ENCODE measurements at places on chromosomes 16 and 17.

DNA sequence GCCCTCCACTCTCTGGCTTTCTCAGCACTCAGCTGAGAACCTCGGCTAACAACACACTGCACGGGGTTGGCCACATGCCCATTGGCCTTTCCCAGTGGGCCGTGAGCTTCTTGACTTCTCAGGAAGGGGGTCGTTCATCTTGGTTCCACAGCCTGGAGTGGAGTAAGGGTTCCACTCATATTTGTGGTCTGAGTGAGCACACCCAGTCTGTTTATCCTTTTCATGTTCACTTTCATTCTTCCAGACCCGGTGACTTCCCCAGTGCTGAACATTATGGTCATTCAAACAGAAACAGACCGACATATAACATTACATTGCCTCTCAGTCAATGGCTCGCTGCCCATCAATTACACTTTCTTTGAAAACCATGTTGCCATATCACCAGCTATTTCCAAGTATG, 8.2 kb downstream of the MILR1 start:
- no peak for DNase-seq

GRCh38 chr16:19659554-19659953, 58.5 kb downstream of the KNOP1 start:
- no peak for DNase-seq

DNA sequence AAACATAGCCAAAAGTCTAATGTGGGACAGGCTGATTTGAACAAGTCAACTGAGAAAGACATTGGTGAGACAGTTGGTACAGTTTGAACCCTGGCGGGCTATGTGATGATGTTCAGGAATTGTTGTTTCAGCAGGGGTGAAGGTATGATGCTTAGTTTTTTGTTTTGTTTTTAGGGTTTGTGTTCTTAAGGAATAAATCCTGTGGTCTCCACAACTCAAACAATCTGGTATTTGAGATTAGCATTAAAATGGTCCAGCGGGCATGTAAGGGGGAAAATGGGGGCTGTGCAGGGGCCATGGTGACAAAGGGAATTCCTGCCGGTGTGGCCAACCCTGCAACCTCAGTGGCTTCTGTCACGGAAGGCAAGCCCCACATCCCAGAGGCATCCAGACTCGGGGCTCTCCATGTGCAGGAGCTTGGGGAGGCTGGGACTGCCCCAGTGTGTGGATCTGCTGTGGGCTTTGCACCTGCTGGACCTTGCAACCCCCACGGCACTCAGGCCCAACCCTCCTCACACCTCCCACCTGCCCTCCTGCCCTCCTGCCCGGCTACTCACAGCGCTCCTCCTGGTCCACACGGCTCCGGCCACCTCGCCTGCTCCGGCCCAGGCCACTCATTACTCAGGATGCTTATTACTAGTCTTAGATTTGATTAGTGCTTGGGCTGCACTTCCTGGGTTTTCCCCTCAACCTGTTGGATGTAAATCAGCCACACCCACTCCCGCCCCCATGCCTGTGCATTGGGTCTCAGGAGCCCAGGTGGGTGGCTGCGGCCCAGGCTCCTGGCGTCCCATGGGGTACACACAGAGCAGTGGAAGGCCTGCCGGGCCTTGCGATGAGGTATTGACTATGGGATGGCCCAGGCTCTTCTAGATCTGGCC, at the start of gene TNFRSF13B:
TNFRSF13B (minus strand) TSS at position 661 of the 881 bp plus-strand sequence; CDS start at position 618, 43 bp downstream.
- no peak for DNase-seq

GRCh38 chr17:57861790-57862693, 12.2 kb upstream of the MRPS23 start:
- no peak for DNase-seq

DNA sequence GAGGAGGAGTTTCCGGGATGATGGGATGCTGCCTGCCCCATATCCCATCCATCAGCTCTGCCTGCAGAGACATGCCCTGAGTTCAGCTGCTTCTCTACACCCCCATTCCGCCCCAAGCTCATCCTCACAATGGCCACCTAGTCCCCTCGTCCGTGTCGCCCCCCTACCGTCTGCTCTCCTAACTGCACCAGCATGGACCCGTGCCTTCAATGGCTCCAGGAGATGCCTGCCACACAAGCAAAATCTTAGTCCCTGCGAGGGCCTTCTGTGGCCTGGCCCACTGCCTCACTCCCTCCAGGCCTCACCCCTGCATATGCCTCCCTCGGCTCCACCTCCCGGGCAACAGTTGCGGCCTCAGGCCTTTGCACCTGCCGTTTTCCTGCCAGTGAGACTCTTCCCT, 1.8 kb upstream of the TELO2 start:
- DNase-seq = no peak

DNA sequence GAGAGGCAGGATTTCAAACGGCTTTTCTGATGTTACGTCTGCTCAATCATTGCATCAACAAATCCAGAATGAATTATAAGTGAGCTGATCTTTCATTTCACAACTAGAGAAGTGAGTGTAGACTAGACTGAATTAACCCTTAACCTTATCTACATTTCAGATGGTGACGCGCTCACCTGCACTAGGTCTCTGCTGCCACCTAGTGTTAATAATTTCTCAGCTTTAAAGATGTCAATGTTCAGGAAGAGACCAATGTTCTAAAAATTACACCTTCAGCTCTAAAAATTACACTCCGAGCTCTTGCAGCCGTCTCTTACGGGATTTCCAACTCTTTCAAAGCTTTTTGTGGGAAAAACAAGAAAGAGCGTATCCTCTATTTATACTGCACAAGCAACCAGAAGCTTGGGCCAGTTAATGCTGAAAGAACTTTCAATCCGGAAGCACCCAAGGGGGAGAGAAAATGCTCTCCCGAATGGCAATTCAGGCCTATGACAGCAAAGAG, 88.2 kb upstream of the FA2H start:
- no peak for DNase-seq

DNA sequence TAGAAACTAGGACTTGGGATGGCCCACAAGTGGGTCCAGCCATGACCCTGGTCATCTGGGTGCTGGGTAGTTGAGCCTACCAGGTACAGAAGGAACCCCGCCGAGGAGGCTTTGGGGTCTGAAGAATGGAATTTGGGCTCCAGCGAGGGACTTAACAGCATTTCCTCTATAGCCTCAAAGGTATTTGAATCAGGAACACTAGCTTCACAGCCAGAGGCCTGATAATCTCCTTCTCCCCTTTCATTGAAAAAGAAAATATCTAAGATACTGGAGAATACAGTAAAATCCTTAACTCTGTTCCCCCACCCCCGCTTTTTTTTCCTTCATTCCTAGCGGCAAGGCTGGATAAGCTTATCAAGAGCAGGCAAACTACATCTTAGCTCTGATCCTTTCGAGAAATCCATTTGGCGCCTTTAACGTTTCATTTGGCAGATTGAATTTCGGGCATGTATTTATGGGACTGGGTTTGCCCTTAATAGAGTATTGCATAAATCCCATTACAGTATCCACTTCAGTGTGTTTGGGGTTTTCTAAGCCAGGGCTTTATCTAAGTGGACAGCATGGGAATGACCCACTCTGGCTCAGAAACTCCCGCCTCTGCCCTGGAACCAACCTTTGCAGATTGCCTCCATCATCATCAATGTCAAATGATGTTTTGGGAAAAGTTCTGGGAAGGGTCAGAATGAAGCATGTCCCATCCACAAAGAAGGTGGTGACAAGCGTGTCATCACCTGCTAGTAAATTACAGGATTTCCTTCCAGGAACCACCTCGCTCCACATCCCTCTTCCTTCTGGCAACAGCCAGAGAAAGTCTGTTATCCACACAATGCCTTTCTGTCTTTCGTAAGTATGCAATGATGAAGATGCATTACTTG, 36.9 kb downstream of the XYLT1 start:
- DNase-seq = no peak

GRCh38 chr16:9525037-9525436, 433.6 kb downstream of the HAPSTR1 start:
- no peak for DNase-seq

GRCh38 chr16:27784351-27785306, 234.7 kb downstream of the KATNIP start:
- no peak for DNase-seq

- DNase-seq = no peak
Measured at GRCh38 chr16:89720551-89720812, 216 bp downstream of the VPS9D1 start.

DNA sequence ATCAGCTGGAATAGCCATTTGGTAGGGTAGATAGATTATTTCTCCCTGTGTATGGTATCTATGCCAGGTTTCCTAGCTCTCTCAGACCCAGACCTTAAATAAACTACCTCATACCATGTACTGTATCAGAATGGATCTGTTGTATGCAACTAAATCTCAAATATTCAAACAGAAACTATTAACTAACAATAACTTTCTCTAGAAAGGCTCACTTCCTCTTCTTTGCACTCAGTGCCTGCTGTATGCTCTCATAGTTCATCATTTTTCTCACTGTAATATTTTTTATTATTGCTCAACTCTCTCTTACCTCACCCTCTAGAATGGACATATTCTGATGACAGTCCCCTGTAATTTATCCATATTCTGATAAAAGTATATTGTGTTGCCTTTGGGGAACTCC, 182.4 kb downstream of the TOX3 start:
- no peak for DNase-seq

GRCh38 chr17:17805575-17805974, 31.2 kb downstream of the SREBF1 start:
- no peak for DNase-seq

DNA sequence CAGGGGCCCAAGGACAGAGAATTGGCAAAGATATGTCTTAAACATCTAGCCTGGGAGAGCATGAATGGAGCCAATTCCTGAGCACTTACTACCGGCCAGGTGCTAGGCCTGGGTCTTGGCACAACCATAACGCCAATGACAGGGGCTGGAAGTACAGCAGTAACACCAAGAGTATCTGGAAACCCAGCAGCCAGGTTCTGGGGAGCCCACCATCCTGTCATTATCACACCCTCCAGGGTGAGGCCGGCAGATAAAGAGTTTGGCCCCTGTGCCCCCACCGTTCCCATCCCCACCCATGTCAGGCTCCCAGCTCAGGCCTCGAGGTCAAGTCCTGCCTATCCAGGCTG, 508 bp upstream of the TMC8 start:
- no peak for DNase-seq

- no peak for DNase-seq
Measured at GRCh38 chr17:29557739-29558116, 9.1 kb downstream of the ABHD15 start.

- DNase-seq = no peak
Measured at GRCh38 chr17:21171309-21171922, 42.5 kb downstream of the TMEM11 start.

DNA sequence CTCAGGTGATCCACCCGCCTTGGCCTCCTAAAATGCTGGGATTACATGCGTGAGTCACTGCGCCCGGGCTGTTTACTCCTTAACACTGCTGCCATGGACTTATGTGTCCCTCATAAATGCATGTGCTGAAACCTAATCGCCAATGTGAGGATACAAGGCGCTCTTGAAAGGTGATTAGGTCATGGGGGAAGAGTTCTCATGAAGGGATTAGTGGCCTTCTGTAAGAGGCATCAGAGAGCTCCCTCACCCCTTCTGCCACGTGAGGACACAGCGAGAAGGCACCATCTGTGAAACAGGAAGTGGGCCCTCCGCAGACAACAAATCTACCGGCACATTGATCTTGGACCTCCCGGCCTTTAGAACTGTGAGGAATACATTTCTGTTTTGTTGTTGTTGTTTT, 19.1 kb downstream of the ITPRIPL2 start:
- no peak for DNase-seq

DNA sequence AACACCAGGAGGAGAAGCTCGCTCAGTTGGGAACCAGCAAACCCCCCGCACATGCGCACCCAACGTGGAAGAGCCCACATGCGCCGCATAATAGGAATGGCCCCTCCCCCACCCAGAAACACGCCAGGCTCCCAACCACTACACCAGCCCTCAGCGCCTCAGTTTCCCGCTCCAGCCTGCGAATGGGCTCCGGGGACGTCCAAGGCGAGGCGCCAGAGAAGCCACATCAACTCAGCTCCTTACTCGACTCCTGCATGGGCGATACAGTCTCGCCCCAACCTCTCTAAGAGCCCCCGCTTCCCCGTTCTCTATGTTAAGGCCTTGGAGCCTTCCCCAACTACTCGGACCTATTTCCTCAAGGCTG, 504 bp downstream of the SRSF1 start:
- DNase-seq = no peak

DNA sequence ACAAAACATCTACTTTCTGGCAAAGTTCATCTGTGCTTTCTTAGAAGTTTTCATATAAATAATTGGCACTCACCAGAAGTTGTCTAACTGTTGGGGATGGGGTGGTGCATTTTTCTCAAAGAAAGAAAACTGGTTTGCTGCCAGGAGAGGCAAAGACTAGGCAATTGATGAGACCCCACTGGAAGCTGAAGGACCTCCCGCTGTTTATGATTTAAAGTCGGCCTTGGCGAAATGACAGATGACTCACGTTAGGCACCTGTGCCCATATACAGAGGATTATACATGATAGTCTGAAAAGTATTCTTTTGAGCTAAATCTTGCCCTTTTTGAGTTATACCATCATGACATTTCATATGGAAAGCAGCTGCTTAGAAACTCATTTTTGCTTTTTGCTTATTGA, 193.0 kb upstream of the ZFHX3 start:
- no peak for DNase-seq

GRCh38 chr17:63592797-63593196, 7.9 kb upstream of the TACO1 start:
- DNase-seq = no peak

- DNase-seq = no peak
Measured at GRCh38 chr17:11618861-11619566, 20.7 kb downstream of the DNAH9 start.

- DNase-seq = no peak
Measured at GRCh38 chr17:50995668-50996067, 125.0 kb downstream of the SPAG9 start.

DNA sequence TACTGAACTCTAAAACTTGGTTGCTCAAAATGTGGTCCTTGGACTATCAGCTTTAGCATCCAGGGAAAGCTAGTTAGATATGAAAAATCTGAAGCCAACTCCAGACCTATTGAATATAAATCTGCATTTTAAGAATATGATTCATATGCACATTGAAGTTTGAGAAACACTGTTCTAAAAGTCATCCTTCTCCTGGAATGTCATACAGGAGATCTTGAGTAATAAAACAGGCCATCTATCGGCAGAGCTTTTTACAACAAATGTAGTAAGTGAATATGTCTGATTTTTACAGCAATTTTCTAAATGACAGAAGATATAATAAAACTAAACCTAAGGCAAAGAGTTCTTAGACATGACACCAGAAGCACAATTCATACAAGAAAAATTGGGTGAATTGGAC, 140.4 kb downstream of the PMP22 start:
- DNase-seq = no peak

DNA sequence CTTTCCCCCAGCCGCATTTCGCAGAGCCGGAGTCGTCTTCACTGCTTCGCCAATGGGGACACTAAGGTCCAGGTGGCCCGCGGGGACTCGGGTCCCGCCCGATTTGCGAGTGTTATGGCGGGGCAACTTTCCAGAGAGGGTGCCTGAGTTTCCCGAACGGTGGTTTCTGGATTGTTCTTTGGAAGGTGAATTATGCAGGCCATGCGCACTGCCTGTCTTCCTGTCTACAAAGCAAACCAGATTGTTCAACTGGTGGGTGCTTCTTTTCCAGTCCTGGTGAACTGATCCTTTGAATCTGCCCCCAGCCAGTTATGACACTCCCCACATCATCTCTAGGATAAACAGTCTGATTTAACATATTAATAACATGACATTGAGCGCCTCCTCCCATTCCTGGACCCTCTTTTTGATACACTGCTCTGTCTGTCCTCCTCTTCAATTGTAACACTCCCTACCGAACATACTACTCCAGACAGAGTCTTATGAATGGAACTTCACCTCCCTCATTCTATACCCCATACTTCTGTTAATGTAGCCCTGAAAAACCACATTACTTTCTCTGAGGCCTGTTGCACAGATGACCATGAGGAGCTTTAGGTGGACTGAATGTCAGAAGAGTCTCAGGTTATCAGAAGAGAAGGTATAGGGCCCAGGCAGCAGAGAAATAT, 159.0 kb downstream of the RAB11FIP4 start:
- DNase-seq = no peak
